ENCODE measurements at places on chromosomes 16 and 17.
A peak's percentile ranks its signal among the peaks of the same experiment; 100 is the strongest.

GRCh38 chr16:4344983-4345835 lies 5.9 kb downstream of the PAM16 start:
- peak; percentile 54 for DNase-seq

DNA sequence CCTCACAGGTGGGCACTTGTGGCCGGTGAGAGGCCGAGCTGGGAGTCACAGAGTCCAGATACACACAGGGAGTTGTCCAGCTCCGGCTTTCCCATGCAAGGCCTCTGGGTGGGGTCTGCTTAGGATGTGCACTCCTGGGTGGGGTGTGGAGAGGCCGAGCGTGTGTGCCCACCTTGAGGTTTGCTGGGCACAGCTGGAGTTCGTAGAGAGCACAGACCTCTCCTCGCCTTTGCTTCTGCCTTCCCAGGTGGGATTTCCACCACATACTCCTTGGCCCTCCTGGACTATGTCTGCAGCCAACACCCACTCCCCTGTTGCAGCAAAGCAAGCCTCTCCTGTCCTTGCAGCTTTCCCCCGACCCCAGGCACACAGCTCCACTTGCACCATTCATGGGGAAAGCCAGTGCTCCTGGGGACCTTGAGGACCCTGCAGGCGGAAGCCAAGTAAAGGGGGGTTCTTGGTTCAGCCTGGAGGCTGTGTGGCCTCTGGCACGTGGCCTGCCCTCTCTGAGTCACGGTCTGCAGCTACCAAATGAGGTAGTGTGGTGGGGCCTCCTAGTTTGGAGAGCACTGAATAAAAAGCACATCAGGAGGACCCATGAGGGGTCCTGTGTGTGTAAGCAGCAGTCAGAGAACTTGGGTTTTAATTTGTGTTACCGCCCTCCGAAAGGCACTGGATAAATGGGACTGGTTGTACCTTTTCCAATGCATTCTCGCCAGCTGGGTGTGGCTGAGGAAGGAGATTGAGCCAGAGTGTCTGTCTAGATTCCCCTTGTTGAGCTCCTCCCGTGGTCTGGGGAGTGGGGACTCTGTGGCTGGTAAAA lies 31.5 kb downstream of the MPRIP start:
- DNase-seq: no peak

GRCh38 chr16:50269061-50269705 lies 2.8 kb downstream of the ADCY7 start:
- DNase-seq: no peak

DNA sequence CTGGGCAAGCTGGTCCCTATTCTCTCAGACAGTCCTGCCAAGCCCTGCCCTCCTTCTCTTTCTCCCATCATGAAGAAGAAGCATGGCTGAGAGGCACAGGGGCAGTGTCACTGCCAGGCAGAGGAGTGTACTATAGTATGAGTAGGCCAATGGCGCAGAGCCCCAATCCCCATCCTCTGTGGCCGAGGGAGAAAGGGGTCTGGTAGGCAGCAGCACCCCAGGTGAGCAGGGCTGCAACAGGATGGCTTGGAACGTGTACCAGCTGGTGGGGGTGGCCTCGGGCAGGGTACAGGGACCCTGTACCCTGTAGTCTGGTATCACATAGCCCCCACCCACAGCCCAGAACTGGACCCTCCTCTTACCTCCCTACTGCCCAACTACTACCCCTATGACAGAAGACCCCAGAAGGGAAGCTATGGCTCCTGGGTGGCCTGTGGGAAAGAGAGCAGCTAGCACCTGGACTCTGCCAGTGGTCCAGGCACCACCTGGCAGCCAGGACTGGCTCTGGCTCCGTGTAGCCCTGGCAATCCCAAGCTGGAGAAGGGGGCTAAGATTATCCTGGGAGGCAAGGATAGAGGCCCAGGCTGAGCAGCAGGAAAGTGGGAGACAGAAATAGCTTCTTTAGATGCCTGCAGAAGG lies 4.4 kb downstream of the SMARCD2 start:
- DNase-seq: no peak

GRCh38 chr16:26133416-26134093 lies 441.8 kb downstream of the HS3ST4 start:
- DNase-seq: no peak

DNA sequence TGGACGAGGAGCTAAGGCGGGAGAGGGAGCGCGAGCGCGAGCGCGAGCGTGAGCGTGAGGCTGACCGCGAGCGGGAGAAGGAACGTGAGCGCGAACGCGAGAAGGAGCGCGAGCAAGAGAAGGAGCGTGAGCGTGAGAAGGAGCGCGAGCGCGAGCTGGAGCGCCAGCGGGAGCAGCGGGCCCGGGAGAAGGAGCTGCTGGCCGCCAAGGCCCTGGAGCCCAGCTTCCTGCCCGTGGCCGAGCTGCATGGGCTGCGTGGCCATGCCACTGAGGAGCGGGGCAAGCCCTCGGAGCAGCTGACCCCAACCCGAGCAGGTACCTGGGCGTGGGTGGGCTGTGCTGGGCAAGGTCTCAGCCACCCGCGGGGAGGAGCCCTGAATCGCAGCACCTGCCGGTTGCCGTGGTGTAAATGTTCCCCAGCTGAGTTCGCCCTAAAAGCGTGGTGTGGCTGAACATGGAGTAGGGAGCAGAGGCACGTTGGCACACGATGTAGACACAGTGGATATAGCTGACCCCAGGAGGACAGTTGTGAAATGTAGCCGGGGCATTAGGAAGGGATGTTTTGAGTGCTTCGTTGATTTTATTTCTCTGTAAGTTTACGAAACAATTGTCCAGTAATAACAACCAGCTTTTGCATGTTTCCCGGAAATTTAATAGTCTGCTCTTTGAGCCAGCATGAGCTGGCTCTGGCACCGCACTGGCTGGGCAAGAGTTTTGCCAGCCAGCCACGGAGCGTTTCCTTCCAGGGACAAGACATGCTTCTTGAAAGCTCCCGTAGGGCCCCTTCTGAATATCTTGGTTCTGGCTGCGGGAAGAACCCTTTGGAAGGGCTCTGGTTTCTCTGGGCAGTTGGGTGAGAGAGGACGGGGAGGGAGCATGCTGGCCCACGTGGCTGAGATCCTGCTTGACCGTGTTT lies 32.1 kb downstream of the GINS2 start:
- no peak for DNase-seq

- DNase-seq: no peak
These were observed 1202.9 kb upstream of the CDH8 start for GRCh38 chr16:63239065-63239570.

DNA sequence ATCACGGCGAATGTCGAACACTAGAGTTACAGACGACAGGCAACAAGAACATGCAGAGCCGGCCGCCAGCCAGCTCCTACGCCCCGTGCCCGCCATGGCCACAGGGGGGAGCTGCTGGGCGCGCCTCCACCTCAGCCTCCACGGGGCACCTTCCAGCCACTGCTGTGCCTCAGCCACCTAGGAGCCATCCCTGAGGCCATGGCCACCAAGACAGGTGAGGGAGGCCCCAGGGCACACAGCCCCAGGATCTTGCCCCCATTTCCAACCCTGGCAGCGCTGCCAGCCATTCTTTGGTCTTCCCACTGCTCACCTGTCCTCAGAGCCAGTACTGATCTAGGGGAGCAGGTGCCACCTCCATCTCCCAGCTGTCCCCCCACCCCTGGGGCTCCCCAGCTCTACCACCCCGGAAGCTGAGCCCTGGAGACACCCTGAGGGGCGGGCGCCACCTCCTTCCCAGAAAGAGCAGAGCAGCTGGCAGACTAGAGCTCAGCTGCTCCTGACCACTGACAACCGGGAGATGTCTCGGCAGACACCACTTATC lies 11.8 kb downstream of the GNPTG start:
- DNase-seq: peak; percentile 77

DNA sequence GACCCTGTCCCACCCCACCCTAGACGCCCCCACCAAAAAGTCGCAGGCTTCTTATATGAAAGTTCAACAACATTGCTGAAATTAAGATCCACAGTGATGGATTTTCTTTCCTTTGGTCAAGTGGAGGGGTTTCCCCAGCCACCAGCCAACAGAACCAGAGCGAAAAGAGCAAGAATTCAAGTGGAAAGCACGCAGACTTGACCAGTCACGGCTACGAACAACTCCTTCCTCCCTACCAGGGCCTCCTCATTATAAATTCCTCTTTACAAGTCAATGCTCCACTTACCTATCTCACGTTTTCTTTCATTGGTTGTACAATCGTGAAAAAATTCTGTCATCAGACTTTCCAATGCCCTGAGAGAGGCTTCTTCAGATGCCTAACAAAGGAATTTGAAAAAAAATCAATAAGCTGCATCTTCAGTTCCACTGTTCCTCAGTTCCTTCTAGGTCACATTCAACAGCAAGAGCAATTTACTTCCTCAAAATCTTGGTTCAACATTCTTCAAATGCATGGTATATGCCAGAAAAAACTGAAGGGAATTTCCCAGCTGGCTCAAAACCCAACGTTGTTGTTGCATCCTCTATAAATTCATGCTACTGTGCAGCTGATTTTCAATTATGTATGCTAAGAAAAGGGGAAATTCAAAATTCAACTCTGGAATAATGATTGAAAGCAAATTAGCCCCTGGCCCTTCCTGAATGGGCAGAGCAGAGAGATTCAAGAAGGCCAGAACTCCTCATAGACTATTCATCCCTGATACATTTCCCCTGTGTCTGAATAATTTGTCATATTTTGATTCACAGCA lies 30.9 kb downstream of the XPO6 start:
- no peak for DNase-seq
